Activated CD8-positive, alpha-beta memory T cell treated with anti-CD3 and anti-CD28 coated beads, Interleukin-2, amount 10 ng/mL, durations not matched to agents 7 days and 5 days (primary cell): ENCODE measurements at places on chromosomes 1 and 21. TPM values are rescaled to one million over a fixed set of nuclear protein-coding genes. Genes with fewer than 3 reads are reported as not detected.
A peak's percentile ranks its signal among the peaks of the same experiment; 100 is the strongest.

DNA sequence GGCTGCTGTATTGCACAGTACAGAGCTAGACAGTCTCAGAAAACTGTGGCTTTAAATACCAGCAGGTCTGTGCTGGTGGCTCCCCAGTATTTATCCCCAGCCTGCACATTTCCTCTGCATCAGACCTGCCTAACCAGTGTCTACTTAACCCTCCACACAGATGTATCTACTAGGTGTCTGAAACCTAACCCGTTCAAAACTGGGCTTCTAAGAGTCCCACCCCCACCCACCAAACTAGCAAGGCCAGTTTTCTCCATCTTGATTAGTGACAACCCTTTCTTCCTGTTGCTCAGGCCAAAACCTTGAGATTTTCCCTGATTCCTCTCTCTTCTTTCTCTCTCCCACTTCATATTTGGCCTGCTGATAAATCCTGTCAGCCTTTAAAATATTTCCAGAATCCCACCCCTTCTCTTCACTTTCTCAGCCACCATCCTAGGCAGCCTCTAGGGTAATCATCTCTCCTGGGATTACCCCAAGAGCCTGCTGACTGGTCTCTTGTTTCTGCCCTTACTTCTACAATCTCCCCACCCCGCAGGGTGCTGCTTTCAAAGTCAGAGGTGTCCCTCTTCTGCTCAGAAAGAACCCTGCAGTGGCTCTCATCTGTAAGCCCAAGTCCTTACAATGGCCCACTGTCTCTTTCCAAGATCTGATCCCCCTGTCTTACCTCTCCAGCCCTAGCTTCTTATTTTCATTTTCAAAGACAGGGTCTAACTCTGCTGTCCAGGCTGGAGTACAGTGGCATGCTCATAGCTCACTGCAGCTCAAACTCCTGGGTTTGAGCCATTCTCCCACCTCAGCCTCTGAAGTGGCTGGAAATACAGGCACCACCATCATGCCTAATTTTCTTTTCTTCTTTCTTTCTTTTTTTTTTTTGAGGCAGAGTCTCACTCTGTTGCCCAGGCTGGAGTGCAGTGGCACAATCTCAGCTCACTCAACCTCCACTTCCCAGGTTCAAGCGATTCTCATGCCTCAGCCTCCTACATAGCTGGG, 45.2 kb downstream of the H3-3A start:
- H3K27me3 ChIP-seq = no peaks in the 10 kb centered on the region
- H3K4me1 ChIP-seq = peaks cover 13% of the 10 kb centered on the region
- no peak overlapping the region for H3K4me3 ChIP-seq
- H3K36me3 ChIP-seq = no peaks in the 10 kb centered on the region
- peak overlapping the region; percentile 2 for H3K27ac ChIP-seq
- DNase-seq = no peak

DNA sequence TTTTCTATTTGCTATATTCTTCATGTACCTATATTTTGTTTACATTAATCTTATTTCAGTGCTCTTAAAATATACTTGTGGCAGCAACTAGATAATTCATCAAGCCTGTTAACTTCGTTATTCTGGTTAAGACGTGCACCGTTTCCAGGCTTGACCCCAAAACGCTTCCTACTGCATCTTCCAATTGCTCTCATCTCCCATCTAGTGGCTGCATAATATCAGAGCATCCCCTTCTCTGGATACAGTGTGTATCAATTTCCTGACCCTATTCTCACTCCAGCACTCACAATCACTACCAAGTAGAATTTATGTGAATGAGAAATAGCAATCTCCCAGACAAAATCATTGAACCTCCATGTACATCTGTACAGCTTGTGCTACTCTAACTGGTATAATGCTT, 1280.3 kb upstream of the B3GALT2 start:
- no peak overlapping the region for H3K27ac ChIP-seq
- no peak for DNase-seq
- H3K4me1 ChIP-seq = no peaks in the 10 kb centered on the region
- H3K36me3 ChIP-seq = no peaks in the 10 kb centered on the region
- H3K4me3 ChIP-seq = no peak overlapping the region
- H3K27me3 ChIP-seq = no peaks in the 10 kb centered on the region

The ABCA4 gene
- not detected for total RNA-seq

GRCh38 chr1:59819566-59820438, 5.1 kb downstream of the HOOK1 start:
- H3K27ac ChIP-seq = no peak overlapping the region
- no peak for DNase-seq
- no peaks in the 10 kb centered on the region for H3K4me1 ChIP-seq
- H3K36me3 ChIP-seq = no peaks in the 10 kb centered on the region

GRCh38 chr1:172917972-172918371, 132.8 kb downstream of the TNFSF18 start:
- DNase-seq = no peak
- no peaks in the 10 kb centered on the region for H3K4me1 ChIP-seq
- H3K27me3 ChIP-seq = peaks cover 10% of the 10 kb centered on the region
- H3K4me3 ChIP-seq = no peak overlapping the region
- no peak overlapping the region for H3K27ac ChIP-seq
- peaks cover 5% of the 10 kb centered on the region for H3K36me3 ChIP-seq

The CFHR1 gene
- total RNA-seq = not detected

GRCh38 chr1:9867408-9868243, 42.4 kb downstream of the CTNNBIP1 start:
- peak; percentile 92 for DNase-seq
- H3K27me3 ChIP-seq = no peaks in the 10 kb centered on the region
- H3K4me1 ChIP-seq = peaks cover 2% of the 10 kb centered on the region

- no peak overlapping the region for H3K4me3 ChIP-seq
- peaks cover 4% of the 10 kb centered on the region for H3K4me1 ChIP-seq
- no peak overlapping the region for H3K27ac ChIP-seq
- no peak for DNase-seq
Measured at GRCh38 chr1:99146129-99146848, 118.0 kb upstream of the PLPPR4 start.
